ENCODE measurements at places on chromosomes 1 and 21.

DNA sequence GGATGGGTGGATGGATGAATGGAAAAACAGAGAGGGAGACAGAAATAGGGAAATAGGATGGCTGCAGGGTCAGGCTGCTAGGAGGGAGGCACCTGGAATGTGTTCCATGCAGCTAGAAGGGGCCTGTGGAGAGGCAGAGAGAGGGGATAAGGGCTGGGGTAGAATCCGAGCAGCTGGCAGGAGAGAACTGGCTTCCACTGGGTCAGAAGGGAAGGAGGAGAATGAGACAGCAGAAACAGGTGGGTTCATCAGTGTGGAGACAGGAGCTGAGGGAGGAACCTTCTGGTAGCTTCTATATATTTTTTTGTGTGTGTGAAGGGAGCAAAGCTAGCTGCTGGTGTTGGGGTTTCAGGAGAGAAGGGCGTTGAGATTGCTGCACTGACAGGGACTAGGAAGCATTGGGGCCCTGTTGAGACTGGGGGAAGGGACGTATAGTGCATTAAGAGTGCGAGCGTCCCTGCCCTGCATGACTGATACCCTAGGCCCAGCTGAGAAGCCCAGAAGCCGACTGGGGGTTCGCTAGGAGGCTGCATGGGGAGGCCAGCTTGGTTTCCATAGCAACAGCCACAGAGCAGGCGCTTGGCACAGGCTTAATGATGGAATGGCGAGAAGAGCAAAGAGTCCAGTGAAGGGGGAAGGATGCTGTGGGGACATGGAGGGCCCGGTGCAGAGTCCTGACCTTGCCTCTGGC, 14.8 kb upstream of the KIF21B start:
- DNase-seq: no peak

- no peak for DNase-seq
These were observed 13.7 kb downstream of the CD2 start for GRCh38 chr1:116767782-116768382.

GRCh38 chr1:19122668-19123067, 87.4 kb downstream of the UBR4 start:
- DNase-seq: no peak

DNA sequence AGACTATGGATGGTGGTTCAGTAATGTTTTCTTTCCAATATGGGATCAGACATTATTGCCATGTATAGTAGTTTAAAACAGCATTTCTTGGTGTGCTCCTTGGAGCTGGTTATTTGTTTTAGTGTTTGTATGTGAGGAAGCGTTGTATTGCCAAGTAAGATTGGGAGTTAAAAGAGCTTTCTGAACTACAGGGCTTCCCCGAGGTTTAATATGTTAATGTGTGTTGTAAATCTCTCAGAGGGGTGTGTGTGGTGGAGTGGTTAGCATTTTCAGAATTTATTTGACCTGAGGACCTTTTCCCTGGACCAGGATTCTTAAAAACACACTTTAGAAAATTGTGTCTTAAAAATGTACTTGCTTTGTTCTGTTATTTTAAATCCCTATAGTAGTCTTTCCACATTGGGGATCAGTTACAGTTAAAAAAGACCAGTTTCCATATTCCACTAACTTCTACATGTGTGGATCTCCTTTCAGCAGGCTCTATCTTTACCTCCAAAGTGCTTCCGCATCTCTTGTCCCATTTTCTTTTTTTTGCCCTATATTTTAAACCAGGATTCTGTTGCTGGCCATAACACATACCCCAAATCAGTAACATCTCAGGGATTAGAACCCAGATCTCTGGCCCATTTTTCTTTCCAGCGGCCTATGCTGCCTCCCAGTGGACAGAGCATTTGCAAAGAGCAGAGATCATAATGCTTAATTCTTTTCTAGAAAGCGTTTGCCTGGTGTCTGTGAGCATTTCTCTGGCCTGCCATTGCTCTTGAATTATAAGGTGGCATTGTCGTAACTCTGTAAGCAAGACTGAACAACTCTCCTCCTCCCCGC, 58.6 kb downstream of the PBX1 start:
- no peak for DNase-seq

DNA sequence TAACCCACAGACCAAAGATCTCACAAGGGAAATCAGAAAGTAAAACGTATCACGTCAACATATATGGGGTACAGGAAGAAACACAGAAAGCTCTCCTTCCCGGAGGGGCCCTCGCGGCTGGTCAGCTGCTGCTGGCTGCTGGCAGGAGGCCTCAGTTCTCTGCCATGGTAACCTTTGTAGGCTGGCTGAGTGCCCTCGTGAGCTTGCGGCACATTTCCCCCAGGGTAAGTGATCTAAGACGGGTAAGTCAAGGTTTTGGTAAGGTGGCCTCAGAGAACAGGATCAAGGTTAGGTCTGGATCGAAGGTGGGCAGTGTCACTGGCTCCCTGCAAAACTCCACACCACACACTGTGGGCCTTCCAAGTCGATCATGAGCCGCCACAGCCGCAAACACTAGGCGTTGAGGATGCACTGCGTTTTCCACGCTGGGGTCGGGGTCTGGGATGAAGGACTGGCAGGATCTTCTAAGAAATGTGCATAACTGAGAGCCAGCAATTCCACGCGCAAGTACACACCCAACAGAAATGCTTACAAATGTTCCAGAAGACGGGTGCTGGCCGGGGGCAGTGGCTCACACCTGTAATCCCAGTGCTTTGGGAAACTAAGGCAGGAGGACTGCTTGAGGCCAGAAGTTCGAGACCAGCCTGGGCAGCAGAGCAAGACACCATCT, 33.9 kb downstream of the WDR4 start:
- no peak for DNase-seq

- DNase-seq: no peak
These were observed 28.9 kb downstream of the RHEX start for GRCh38 chr1:206081856-206082255.

GRCh38 chr21:37184784-37185593, 82.1 kb downstream of the VPS26C start:
- DNase-seq: no peak

- peak; percentile 87 for DNase-seq
These were observed 21.7 kb downstream of the TMEM53 start for GRCh38 chr1:44652445-44653106.

DNA sequence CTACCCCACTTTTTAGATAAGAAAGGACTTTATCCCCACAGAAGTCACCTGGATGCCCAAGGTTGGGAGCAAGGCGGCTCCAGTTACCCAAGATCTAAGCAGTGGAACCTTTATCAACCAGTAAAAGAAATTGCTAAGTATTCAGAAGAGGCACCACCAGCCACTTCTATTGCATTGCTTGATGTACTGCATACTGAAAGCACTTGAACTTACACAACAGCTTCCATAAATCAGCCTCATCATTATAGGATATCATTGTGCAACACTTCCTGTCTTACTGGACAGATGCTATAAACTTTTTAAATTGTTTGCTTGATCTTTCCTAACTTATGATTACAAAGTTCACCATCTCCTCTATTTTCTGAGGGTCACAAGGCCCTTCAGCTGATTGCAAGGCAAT, 642.7 kb upstream of the CXADR start:
- no peak for DNase-seq

DNA sequence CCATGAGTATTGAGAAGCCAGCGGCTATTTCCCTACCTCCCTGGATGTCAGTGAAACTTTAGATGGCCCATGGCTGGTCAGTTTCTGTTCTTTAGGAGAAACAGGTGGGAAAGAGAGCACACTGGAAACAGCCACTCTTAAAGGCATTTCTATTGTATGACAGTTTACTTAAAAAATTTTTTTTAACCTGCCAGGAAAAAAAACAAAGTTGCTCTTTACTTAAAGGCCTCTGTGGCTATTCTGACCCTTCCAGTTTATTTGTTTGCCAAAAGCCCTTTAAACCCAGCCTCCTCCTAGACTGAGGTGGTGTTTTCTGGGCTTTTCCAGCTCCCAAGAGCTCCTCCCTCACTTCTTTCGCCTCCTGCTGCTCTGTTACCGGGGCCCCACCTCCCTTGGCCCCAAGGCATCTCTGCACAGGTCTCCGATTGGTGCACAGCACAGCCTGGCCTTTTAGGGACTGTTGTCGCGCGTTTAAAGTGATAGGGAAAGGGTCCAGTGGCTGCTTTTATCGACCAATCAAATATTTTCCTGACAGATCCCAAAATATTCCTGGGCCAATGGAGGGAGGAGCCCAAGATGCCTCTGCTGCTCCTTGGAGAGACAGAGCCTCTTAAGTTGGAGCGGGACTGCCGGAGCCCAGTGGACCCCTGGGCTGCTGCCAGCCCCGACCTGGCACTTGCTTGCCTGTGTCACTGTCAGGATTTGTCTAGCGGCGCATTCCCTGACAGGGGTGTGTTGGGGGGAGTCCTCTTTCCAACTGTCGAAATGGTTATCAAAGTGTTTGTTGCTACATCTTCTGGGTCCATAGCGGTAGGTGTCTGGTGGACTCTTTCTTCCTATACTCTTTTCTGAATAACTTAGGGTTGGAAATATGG, at the start of gene SH3BGR:
Gene SH3BGR (plus strand): TSS at position 639 of the 875 bp plus-strand sequence. CDS start 127 bp downstream, at position 766.
- no peak for DNase-seq

DNA sequence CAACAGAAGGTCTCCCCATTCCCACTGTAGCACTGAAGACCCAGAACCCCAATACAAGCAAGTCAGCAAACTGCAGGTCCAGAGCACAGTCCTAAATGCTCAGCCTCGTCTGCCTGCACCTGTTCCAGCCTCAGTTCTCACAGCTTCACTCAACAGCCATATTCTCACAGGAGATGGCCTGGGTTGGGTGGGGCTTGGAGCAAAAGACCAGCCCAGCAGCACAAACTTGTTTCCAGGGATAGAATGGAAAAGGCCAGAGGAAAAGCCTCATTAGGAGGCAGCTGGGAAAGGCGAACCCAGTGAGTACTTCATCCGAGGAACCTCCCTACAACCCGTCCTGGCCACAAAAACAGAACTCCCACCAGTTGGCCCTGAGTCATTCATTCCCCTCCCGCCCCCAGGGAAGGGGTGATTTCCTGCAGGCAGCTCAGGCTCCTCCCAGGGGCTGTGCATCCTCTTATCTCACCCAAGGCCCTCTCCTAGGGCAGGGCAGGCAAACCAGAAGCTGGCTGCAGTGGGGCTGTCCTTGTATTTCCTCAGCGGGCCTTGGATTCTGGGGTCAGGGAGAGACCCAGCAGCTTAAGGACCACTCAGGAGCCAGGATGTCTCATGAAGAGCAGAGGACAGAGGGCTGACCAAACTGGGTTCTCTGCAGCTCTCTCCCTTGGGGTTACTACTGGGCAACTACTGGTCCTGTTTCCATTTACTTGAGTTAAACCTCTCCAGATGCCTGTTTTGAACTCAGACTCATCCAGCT, 7.4 kb upstream of the MPL start:
- peak; percentile 75 for DNase-seq

DNA sequence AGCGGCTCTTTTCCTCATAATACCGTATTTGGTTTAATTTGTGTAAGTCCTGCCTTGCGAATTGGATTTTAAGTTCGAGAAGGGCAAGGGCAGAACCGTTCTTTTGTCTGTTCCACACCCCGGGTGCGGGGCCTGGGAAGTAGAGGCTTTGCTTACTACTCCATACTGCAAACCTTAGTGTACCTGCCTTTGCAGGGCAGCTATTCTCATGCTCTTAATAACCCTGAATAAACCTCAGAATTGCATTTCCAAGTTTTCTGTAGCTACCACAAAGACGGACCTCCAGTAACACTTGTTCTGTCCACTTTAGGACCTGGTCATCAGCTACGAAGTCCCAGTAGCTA, 657 bp upstream of the HNRNPU start:
- no peak for DNase-seq

DNA sequence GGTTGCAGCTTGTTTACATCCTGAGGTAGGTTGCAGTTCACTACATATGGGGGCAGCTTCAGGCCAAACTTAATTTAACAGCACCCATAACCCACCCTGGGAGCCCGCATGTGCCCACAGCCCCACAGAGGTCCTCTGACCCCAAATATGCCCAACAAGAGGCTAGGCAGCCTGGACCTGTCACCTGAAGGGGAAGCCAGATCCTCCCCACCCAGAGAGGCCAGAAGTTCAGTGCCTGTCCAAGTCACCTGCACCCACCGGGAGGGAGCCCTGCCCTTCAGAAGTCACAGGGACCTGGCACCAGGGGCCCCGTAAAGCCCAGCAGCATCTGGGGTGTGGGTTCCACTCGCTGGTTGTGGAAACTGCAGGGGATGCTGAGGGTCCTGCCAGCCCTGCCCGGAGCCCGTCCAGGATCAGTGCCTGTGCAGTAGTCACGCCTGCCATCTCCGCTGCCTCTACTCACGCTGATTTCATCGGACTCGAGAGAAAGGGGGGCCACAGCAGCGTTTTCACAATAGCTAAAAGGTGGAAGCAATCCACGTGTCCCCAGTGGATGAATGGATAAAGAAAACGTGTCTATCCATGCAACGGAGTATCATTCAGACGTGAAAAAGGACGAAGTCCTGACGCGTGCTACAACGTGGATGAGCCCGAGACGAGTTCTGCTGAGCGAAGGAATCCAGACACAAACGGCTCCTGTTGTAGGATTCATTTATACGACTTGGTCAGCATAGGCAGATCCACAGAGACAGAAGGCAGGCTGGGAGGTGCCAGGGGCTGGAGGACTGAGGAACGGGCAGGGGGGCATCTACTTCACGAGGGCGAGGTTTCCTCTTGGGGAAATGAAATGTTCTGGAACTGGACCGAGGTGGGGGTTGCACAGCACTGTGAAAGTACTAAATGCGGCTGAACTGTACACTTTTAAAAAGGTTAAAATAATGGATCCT, 33.9 kb upstream of the COL6A2 start:
- DNase-seq: no peak

- DNase-seq: no peak
These were observed 154.3 kb downstream of the GLUL start for GRCh38 chr1:182237329-182237728.

DNA sequence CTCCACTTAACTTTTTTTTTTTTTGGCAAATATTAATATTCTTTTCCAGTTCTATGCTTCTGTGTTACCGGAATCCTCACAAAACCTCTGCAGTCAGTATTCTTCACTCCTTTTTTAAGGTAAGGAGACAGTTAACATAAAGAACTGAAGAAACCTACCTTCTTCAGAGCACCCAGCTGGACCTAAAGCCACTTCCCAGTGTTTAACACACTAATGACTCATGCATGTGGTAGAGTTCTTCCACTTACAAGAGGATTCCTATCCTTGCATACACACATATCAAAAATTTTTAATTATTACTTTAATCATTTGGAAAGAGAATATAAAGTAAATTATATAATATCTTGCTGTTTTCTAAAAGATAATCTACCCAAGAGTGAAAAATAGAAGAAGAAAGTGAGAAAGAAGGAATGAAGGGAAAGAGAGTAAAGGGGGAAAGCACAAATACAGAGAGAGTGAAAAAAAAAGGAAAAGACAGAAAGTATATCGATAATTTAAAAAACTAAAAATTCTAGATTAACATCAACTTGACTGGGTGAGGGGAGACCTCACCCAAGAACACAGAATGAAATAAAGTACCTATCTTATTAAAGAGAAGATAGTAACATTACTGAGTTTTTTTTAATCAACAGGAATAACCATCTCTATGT, 54.9 kb downstream of the ENAH start:
- DNase-seq: no peak

DNA sequence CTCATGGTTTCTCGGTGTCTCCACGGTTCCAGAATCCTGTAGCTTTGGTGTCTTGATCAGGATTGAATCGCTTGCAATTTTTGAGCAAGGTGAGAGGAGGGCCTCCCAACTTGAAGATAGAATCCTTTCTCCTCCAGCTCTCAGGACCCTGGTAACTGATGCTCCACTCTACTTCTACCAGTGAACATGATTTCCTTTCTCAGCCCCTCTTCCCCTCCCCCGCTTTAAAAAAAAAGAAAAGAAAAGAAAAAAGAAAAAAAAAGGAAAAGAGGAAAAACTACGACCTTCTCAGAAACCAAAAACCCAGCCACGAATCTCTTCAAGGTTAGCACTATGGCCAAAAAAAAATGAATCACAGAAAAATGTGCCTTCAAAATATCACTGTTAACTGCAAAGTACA, 1.2 kb downstream of the ARHGEF11 start:
- DNase-seq: no peak

Data from GM20000 (cell line).